ENCODE measurements at places on chromosomes 5 and 9. TPM values are rescaled to one million over a fixed set of nuclear protein-coding genes. Genes with fewer than 3 reads are reported as not detected.

The OR2Y1 gene
- total RNA-seq: not detected

The RAD23B gene
- 177 TPM for total RNA-seq

The CAMK2A gene
- total RNA-seq: 0.33 TPM

The PCDHB9 gene
- 0.50 TPM for total RNA-seq

The HRCT1 gene
- 4.7 TPM for total RNA-seq

The DAB2 gene
- total RNA-seq: 67.7 TPM

The IFNA13 gene
- not detected for total RNA-seq

The NR4A3 gene
- under 0.01 TPM for total RNA-seq

The SPATA31D4 gene
- total RNA-seq: not detected

The TCF7 gene
- total RNA-seq: 6.5 TPM

The STK32A gene
- total RNA-seq: not detected

The DPYSL3 gene
- 4.7 TPM for total RNA-seq

The MCC gene
- 46.2 TPM for total RNA-seq

The SPATA31E1 gene
- not detected for total RNA-seq

The MCIDAS gene
- total RNA-seq: 0.92 TPM

The PCA3 gene
- not detected for total RNA-seq

The WDR38 gene
- not detected for total RNA-seq

The TLX3 gene
- not detected for total RNA-seq

The FOXD4L4 gene
- total RNA-seq: 0.67 TPM

The MARCOL gene
- total RNA-seq: not detected

The PCDHGB7 gene
- total RNA-seq: 2.2 TPM

The TAF1L gene
- total RNA-seq: not detected

The SPINK6 gene
- 10.8 TPM for total RNA-seq

The HSPB3 gene
- total RNA-seq: not detected

The B4GALT1 gene
- total RNA-seq: 82.2 TPM

The GBGT1 gene
- 0.35 TPM for total RNA-seq

The PCDH12 gene
- total RNA-seq: 0.17 TPM

The IL31RA gene
- total RNA-seq: 2.2 TPM

The GDF9 gene
- 0.61 TPM for total RNA-seq

The FAM221B gene
- not detected for total RNA-seq

The KCNN2 gene
- total RNA-seq: not detected

The PCDHA1 gene
- not detected for total RNA-seq

The CCDC180 gene
- total RNA-seq: 1.3 TPM

The GLRA1 gene
- total RNA-seq: not detected

The TNFSF8 gene
- total RNA-seq: not detected

The ZNF367 gene
- 7.9 TPM for total RNA-seq

The PLCXD3 gene
- not detected for total RNA-seq

The NSG2 gene
- total RNA-seq: not detected

The GTF2H2 gene
- total RNA-seq: 44.3 TPM

The TMEFF1 gene
- 0.33 TPM for total RNA-seq

The KLHL9 gene
- 24.7 TPM for total RNA-seq

The UCK1 gene
- total RNA-seq: 22.0 TPM

The KIF20A gene
- total RNA-seq: 0.67 TPM

The CXCL14 gene
- 3.9 TPM for total RNA-seq

The SOX30 gene
- total RNA-seq: not detected

The EXD3 gene
- total RNA-seq: 10.8 TPM

The RANBP3L gene
- not detected for total RNA-seq

Data from mammary epithelial cell (primary cell).